ENCODE measurements at places on chromosomes 3 and 15. TPM values are rescaled to one million over a fixed set of nuclear protein-coding genes. Genes with fewer than 3 reads are reported as not detected.

GRCh38 chr3:13121553-13122001, 48.3 kb upstream of the IQSEC1 start:
- H3K27me3 ChIP-seq, result peaks cover 3% of the 10 kb centered on the region
- no peak overlapping the region for H3K4me3 ChIP-seq
- no peak for DNase-seq
- no peaks in the 10 kb centered on the region for H3K36me3 ChIP-seq
- H3K27ac ChIP-seq, result no peak overlapping the region
- no peaks in the 10 kb centered on the region for H3K4me1 ChIP-seq

GRCh38 chr15:40302288-40302886, 5.3 kb downstream of the PLCB2 start:
- peaks cover 2% of the 10 kb centered on the region for H3K4me1 ChIP-seq
- no peaks in the 10 kb centered on the region for H3K36me3 ChIP-seq
- H3K27me3 ChIP-seq, result peaks cover 39% of the 10 kb centered on the region
- H3K4me3 ChIP-seq, result no peak overlapping the region
- no peak overlapping the region for H3K27ac ChIP-seq
- DNase-seq, result no peak

DNA sequence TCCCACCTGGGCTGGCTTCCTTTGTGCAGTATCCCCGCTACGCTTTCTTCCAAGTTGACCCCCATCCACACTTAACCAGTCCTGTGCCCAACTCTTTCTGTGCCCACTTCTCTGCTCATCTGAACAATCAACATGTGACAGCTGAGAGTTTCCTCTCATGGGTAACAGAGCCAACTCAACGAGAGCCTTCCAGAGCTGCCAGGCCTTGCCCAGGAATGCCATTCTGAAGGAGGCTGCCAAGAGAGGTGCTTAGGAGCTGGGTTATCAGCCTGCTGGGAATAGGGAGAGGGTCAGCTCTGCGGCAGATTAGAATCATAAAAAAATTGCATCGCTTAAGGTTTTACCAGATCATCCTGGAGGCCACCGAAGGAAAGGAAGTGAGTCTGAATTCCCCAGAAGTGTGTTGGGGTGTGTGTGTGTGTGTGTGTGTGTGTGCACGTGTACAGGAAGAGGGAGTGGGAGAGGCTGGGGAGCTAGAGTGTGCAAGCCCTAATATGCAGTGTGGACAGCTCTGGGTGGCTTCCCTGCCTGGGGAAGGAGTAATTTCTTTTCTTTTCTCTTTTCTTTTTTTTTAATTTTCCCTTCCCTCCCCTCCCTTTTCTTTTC, 66.7 kb downstream of the ITGA11 start:
- H3K36me3 ChIP-seq, result no peaks in the 10 kb centered on the region
- peaks cover 15% of the 10 kb centered on the region for H3K27me3 ChIP-seq
- DNase-seq, result no peak
- no peak overlapping the region for H3K4me3 ChIP-seq

GRCh38 chr3:194320744-194321243, 30.3 kb downstream of the CPN2 start:
- H3K27ac ChIP-seq, result peak overlapping the region; percentile 99
- no peak for DNase-seq
- H3K4me1 ChIP-seq, result peaks cover 44% of the 10 kb centered on the region
- H3K27me3 ChIP-seq, result no peaks in the 10 kb centered on the region
- peak overlapping the region; percentile 51 for H3K4me3 ChIP-seq

The ZNF662 gene
- 0.40 TPM for total RNA-seq

GRCh38 chr3:50587373-50587772, 18.1 kb downstream of the HEMK1 start:
- DNase-seq, result no peak
- no peak overlapping the region for H3K4me3 ChIP-seq
- peaks cover 3% of the 10 kb centered on the region for H3K27me3 ChIP-seq
- no peaks in the 10 kb centered on the region for H3K4me1 ChIP-seq
- H3K36me3 ChIP-seq, result no peaks in the 10 kb centered on the region

The MTHFS gene
- total RNA-seq, result 33.3 TPM

DNA sequence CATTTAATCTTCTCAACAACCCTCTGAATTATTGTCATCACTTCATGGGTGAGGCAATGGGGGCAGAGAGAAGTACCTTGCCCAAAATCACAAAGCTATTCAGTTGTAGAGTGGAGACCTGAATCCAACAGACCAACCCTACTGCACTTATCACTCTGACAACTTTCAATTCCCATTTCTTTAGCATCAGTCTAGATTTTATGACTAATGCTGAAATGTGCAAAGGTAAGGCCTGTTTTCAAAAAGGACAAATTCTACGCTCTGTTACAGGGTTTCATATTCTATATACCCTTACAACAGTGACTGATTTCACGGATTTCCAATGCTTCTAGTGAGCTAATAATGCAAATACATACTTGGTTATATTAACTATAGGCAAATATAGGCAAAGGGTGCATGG, 286.0 kb downstream of the ADAMTS17 start:
- peaks cover 42% of the 10 kb centered on the region for H3K27me3 ChIP-seq
- H3K36me3 ChIP-seq, result no peaks in the 10 kb centered on the region
- DNase-seq, result no peak
- no peak overlapping the region for H3K4me3 ChIP-seq
- H3K4me1 ChIP-seq, result peaks cover 9% of the 10 kb centered on the region

The CISH gene
- total RNA-seq, result 4.9 TPM

GRCh38 chr15:94066046-94066445, 165.3 kb upstream of the MCTP2 start:
- peaks cover 8% of the 10 kb centered on the region for H3K4me1 ChIP-seq
- no peak overlapping the region for H3K27ac ChIP-seq
- DNase-seq, result no peak
- peaks cover 29% of the 10 kb centered on the region for H3K27me3 ChIP-seq
- H3K36me3 ChIP-seq, result peaks cover 3% of the 10 kb centered on the region

- H3K27ac ChIP-seq, result no peak overlapping the region
- DNase-seq, result no peak
Measured at GRCh38 chr3:113271189-113271588, 59.8 kb downstream of the BOC start.

- DNase-seq, result no peak
- H3K36me3 ChIP-seq, result no peaks in the 10 kb centered on the region
- peaks cover 3% of the 10 kb centered on the region for H3K27me3 ChIP-seq
- no peaks in the 10 kb centered on the region for H3K4me1 ChIP-seq
- no peak overlapping the region for H3K27ac ChIP-seq
Measured at GRCh38 chr3:180447136-180447535, 154.8 kb upstream of the TTC14 start.

The STARD9 gene
- total RNA-seq, result 1.8 TPM

DNA sequence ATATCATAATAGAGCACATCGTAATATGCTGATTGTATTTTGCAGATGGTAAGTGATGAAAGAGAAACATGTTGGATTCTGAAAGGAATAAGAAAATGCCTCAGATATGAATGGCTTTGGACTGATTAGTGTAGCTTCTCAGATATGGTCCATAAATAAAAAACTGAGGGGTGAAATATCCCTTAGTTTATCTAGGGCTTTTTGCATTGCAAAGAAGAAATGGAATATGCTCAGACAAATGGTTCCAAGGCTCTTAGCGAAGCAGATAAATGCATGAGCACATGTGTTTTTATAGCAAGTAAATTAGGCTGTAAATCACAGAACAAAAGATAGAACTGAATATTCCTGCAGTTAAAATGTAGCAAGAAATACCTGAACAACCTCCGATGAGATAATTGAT, 820.9 kb upstream of the GRM7 start:
- peaks cover 1% of the 10 kb centered on the region for H3K36me3 ChIP-seq
- no peak for DNase-seq
- no peak overlapping the region for H3K4me3 ChIP-seq
- no peaks in the 10 kb centered on the region for H3K27me3 ChIP-seq

DNA sequence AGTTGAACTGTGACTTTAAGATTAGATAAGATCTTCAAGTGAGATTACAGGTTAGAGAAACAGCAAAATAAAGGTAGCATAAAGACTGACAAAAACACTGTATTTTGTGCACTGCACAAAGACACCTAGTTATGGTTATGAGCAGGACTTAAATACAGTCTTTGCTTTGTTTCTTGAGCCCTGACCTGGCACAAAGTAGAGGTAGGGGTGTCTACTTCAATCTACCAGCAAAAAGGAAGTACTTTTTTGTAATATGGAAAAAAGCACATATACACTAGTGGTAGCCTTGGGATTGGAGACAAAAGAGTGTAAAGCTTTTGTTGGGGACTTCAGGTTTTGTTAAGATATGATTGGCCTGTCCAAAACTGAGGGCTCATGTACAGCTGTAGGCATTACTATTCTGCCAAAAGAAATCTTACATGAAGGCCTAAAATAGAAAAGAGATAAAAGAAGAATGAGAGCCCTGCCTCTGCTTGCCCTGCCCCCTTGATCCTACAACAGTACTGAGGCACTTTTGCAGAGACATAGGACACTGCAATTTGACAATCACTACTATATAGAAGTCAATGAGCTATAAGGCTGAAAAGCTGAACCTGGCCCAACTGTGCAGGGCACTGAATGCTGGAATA, 194.3 kb downstream of the CBLB start:
- no peak for DNase-seq
- peaks cover 30% of the 10 kb centered on the region for H3K36me3 ChIP-seq
- peaks cover 15% of the 10 kb centered on the region for H3K4me1 ChIP-seq

The ZNF501 gene
- 6.7 TPM for total RNA-seq

Data from progenitor cell of endocrine pancreas (in vitro differentiated cells).